ENCODE measurements at places on chromosomes 2 and 18.

- DNase-seq = peak; percentile 80
Observed at GRCh38 chr2:195559431-195559914, 97.6 kb upstream of the SLC39A10 start.

DNA sequence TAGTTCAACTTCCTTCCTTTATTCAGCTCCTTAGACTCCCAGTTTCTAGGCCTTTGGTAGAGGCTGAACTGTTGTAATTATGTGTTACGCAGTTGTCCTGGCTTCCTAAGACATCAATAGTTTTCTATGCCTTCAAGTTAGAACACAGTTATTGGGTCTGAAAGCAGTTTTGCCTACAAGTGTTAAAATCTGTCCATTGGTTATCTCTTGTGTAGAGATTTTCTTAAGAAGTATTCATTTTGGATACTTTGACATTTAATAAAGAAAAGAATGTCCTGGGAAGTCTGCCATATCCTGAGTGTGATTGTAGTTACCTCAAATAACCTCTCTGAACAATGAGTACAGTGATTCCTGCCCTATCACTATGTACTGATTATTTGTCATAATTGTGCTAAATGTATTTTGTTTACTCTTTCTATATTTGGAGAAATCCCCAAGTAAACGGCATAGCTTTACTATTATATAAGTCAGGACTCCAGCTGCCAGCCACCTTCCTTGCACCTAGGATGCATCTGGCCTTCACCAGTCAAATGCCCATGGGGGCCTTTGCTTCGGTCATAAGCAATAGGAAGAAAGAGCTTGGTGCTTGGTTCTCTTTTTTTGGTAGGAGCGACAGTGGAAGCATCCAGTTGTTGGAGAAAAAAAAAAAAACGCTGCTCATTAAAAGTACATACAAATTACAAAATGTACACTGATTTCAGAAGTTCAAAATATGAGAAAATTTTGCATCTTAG lies 449.5 kb upstream of the PKDCC start:
- DNase-seq = no peak

DNA sequence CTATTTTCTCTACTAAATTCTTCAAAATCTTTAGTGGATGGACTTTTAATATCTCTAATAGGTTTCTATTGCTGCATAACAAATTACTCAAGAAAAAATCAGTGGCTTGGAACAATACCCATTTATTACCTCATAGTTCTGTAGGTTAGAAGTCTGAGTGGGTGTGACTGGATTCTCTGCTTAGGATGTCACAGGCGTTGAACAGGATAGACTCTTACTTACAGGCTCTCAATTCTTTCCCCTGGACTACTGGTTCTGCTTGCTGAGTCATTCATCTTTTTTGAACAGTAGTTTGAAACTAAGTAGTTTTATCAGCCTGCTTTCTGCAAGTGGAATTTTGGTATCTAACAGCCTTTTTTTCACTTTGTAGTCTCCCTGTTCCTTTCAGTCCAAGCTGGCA lies 265.4 kb downstream of the ZNF385B start:
- no peak for DNase-seq

DNA sequence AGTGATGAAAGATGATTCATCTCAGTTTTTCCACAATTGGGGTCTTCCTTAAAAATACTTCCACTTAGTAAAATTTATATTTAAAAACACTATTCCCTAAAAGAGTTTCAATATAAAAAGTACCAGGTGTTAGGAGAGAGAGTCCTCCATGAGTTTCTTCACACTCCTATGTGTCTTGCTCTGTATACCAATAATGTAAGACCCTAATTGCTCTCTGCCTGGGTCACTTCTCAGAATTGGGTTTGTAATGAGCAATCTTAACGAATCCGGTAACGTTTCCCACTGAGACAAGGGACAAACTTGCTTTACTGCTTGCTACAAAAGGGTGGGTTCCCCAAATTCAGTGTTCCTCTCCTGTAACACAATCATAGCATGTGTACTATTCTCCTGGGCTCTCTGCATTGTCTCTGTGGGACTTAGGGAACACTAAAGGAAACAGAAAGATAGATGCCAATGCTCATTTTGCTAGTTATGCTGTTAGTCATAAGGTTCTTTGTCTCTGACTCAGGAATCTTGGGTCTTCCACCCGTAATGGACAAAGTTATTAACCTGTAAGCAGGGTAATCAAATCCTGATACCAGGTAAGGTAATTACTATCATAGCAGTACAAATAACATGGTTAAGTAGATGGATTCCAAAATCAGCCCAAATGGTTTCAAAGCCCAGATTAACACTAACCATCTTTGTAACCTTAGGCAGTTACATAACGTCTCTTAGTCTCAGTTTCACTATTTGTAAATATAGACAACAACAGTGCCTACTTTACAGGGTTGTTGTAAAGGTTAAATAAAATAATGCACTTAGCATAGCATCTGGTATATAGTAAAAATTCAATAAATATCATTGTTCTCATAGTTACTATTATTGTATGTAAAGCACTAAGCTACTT lies 46.3 kb downstream of the ITSN2 start:
- no peak for DNase-seq

DNA sequence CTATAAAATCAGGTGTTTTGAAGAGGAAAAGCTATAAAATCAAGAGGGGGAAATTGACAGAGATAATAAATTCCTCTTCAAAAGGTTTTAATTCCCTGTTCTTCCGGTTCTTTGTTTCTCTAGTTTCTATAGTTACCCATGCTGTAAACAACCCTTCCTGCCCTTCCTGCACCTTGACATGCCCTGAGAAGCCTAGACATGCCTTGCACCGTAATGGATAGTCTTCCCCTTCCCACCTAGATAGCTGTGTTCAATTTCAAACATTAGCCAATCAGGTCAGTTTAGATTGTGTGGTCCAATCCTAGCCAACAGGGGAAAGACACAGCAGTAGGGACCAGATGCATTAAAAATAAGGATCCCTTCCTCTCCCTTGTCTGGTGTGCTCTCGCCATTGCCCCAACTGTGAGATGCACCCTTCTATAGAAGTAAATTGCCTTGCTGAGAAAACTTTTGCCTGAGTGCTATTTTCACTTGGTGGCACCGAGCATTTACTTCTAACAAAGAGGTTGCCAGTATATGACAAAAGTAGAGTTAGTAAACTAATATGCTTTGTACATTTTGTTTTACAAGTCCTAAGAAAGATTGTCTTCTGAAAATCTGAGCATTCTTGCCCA lies 27.1 kb downstream of the SULT1C4 start:
- DNase-seq = no peak

DNA sequence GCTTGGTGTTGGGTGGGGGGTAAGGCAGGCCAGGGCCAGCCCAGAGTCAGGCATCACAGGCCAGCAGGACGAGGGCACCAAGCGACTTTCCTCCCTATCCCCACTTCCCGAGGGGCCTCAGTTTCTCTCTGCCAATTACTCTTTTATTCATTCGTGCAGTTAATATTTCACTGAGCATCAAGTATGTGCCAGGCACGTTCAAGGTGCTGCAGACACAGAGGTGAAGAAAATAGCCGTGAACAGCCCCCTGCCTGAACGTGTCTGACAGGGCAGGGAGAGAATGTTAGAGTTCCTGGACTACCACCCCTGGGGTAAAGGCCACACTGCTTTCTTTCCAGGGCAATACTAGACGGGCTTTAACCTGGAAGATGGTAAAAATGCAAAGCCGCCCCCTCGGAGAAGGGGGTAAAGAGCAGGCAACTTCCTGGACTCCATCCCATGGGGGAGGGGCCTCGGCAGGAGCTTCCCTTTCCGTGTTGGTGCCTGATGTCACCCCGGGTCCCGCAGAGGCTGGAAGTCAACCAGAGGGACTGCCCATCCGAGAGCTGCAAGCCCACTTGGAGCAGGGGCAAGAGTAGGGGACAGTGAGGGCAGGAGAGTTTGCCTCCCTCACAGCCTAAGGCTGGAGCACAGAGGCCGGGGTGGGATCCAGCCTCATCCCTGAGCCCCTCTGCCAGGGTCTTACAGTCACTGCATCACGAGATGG lies 47.1 kb downstream of the CENPO start:
- DNase-seq = no peak

DNA sequence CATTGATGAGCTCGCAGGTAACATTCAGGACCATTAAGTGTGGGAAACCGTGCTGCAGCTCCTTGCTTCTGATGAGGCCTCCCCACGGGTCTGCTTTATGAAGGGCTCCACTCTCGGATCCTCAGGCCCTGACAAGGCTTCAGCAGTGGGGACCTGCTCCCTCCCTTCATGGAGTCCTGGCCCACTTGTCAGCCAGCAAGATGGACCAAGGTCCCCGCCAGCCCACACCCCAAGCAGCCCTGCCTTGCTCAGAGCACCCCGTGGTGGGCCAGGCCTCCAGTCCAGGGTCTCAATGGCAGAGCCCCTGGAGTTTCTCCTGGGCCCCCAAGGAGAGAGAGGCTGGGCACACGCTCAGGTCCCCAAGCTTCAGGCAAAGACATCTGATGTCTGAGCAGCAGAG lies 41.5 kb downstream of the CROCC2 start:
- DNase-seq = no peak

DNA sequence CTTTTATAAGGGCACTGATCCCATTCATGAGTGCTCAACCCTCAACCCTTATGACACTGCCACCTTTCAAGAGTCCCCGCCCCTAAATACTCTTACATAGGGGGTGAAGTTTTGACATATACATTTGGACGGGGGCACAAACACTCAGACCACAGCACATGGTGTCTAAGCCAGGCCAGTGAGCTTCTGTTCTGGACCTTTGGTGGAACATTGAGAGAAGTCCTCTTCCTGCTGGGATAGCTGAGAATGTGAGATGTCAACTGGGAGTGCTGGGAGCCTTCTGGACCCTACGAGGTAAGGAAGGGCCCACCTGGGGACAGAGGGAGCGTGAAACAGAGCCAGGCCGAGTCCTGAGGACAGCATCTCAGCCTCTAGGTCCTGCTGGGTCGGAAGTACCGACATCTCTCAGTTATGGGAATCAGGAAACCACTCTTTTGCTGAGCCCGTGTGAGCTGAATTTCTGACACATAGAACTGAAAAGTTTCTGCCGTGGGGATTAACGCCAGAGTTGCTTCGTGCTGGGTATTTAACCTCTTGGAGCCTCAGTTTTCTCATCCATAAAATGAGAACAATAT lies 114.9 kb downstream of the PDCL3 start:
- DNase-seq = no peak

- DNase-seq = no peak
Observed at GRCh38 chr2:68344031-68344430, 21.1 kb upstream of the PLEK start.
